ENCODE measurements at places on chromosomes 12 and 14.

DNA sequence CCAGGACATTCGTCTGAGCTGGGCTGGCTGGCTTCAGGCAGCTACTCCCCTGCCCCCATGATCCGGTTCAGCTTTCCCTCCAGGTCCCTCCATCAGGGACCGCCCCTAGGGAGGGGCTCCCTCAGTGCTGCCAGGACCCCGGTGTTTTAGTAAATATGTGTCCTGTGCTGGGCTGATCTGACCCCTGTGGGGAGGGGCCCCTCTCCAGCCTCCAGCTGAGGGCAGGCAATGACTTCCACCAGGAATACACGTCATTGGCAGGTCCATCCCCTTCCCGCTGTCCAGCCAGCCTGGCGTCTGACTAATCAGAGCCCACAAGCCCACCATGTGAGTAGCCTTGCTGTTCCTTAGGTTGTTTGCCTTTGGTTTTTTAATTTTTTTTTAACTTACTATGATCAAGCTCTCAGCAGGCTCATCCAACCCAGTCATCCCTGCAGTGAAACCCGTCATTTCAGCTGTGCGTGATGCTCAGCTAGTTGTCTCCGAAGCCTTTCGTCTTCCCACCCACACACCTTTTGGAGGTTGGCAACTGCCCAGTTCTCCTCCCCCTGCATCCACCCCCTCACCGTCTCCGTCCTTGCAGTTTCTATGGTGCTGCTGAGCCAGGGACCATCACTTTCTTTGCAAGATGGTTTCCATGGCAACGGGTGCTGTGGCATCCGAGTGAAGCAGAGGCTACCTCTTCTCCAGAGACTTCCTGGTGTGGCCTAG is 16.0 kb upstream of the SERPINA4 start:
- no peak for DNase-seq

- no peak for DNase-seq
These were observed 234.9 kb upstream of the CAND1 start for GRCh38 chr12:67034110-67034879.

GRCh38 chr12:54412786-54413185 is 6.3 kb downstream of the ITGA5 start:
- no peak for DNase-seq

DNA sequence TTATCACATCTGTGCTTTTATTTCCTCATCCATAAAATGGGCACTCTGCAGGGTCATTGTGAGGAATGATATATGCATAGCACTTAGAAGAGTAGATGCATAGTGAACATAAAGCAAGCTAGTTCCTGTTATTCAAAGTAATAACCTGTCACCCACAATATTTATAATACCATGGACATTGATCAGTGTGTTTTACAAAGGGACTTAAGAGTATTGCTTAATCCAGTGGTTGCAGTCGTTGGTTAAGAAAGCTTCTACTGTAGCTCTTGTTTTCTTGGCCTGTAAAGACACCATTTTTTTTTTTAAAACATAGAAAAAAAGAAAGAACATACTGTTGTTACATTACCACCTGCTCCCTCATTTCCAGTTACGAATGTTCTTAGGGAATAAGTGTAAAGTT is 13.1 kb downstream of the METAP2 start:
- no peak for DNase-seq

- no peak for DNase-seq
These were observed at the start of gene ACACB for GRCh38 chr12:109115758-109116610. ACACB (plus strand) TSS chr12:109116587; CDS start chr12:109139406, 22,819 bp downstream.

GRCh38 chr14:59333668-59334067 is 131.5 kb downstream of the GPR135 start:
- DNase-seq: no peak

GRCh38 chr12:75476071-75476470 is 4.5 kb upstream of the GLIPR1 start:
- DNase-seq: no peak

DNA sequence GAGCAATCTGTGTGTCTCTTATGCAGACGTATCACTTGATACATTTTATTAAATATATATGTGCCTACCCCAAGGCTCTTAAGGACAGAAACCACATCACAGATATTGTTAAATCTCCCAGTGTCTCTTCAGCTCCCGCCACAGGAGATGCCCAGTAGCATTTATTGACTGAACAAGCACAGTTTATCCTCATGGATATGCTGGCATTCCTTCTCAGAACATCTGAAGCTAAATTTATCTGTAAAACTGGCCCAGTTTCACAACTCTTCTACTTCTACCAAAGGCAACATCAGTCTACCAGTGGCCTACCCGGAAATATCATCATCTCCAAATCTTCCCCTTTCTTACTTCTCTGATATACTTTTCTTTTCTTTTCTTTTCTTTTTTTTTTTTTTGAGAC is 10.7 kb downstream of the APOLD1 start:
- DNase-seq: no peak

GRCh38 chr12:91772411-91772810 is 373.2 kb downstream of the BTG1 start:
- DNase-seq: no peak

DNA sequence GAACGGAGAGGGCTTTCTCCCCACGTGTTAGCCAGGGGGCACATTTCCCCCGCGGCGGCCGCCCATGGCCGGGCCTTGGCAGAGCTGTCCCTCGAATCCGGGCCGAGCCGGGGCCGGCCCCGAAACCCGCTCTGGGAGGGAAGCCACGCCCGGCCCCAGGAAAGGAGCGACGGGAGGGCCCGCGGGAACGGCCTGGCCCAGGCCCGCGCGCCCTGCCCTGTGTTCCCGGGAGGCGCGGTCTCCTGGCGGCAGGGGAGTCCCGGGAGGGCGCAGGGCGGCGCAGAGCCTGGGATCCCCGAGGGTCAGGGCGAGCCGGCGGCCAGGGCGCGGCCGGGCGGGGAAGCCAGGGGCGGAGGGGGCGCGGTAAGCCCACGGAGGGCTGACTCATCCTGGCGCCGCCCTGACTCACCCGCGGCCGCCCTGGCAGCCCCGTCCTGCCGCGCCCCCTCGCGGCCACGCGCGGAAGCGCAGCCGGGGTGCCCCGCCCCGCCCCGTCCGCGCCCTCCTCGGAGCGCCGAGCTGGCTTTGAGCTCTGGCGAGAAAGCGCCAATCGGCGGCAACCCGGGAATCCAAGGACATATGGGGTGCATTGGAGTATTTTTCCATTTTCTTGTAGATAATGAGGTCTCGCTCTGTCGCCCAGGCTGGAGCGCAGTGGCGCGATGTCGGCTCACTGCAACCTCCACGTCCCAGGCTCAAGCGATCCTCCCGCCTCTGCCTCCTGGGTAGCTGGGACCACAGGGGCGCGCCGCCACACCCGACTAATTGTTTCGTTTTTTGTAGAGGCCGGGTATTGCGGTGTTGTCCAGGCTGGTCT is 31.8 kb upstream of the PLEKHG6 start:
- DNase-seq: peak; percentile 83

DNA sequence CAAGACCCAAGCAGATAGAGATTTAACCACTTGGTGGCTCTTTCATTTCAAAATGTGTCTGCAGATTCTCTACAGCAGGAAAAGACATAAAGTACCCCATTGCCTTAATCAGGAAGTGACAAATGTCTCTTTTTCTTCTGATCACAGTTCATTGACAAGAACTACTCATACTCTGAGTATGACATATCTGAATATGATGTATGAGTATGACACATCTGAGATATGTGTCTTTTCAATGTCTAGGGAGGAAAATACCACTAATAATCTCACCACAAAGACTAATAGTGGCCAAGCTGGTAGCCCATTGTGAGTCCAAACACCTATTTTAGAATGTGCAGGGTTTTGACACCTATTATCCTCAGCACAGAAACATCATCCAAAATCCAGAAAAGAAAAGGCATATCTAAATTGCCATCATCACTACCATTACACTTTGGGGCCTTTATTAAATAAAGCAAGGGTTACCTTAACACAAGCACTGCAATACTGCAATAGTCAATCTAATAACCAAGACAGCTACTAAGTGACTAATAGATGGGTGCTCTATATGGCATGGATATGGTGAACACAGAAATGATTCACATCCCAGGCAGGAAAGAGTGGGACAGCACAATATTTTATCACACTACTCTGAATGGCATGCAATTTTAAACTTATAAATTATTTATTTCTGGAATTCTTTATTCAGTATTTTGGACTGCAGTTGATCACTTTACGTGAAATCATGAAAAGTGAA is 243.7 kb upstream of the FAR2 start:
- DNase-seq: no peak

DNA sequence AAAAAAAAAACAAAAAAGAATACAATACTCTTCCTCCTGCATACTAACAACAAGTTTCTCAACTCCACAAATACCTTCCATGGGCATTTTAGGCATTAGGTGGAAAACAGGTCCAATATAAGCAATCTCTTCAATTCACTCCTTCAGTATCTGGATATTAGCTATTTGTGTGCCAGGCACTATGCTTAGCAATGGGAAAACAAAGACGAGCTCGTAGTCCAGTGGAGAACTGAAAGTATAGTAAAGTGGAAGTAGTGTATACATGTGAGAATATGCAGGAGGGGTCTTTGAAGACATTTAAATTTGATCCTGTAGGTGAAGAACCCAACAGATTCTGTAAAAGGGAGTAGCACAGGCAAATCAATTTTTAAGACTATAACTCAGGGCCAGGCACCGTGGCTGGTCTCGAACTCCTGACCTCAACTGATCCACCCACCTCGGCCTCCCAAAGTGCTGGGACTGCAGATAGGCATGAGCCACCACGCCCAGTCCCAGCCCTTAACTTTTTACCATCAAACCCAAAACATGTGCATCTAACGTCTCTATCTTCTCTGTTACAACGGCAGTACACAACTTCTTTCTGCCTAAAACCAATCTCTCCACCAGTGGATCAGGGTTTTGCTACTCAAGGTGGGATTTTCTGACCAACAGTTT is 10.6 kb downstream of the HECTD1 start:
- DNase-seq: no peak

GRCh38 chr14:69087061-69087461 is 65.9 kb downstream of the DCAF5 start:
- no peak for DNase-seq

DNA sequence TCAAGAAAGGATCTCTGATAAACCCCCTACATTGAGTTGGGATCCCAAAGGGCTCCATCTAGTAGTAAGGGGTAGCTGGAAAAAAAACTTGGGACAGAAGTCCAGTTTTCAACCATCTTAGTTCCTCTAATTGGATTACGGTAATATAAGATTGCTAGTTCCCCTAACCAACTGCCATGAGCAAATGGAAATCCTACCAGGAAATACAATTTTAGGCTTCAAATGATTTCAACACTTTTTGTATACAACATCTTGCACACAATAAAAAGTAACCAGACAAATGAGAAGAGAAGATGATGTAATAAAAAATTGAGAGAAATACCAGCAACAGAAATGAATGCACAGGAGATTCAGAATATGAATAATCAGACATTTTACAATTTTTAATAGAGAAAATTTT is 73.0 kb downstream of the TSHR start:
- DNase-seq: no peak

DNA sequence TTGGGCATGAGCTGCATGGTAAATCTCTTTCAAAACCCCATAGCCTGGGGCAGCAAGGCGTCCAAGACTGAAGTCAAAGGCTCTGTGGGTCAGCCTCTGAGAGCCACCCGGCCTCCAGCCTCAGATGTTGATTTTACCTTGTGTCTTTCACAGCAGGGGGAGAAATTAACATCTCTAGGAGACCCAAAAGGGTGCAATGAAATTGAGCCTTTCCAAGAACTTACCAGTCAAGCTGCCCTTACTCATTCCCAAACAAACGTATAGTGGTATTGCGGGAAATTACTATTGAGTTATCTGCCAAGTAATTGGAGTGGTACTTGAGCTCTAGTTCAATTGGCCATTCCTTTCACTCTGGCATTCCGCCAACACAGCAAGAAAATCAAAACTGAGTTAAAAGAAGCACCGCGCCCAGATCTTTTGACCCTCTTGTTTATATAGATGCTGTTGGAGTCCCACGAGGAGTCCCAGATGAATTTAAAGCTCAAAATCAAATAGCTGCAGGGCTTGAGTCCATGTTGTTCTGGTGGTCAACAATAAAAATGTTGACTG is 380.7 kb upstream of the SYT1 start:
- DNase-seq: no peak

DNA sequence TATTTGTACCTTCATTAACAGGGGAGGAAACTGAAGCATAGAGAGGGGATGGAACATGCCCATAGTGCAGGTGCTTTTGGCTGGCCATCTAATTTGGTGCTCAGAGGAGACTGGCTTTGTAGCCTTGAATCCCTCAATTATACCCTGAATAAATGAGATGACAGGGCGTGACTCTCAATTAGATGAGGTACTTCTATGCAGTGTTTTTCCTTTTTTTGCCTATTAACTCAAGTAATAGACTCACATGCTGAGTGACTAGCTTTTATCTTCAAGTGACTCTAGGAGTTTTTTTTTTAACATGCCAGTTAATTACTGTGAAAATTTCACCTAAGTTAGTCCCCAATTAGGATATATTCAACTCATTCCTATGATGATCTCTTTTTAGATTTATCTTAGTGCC is 243.7 kb downstream of the DACT1 start:
- no peak for DNase-seq

GRCh38 chr12:75783093-75783877 is 248.3 kb downstream of the PHLDA1 start:
- no peak for DNase-seq

DNA sequence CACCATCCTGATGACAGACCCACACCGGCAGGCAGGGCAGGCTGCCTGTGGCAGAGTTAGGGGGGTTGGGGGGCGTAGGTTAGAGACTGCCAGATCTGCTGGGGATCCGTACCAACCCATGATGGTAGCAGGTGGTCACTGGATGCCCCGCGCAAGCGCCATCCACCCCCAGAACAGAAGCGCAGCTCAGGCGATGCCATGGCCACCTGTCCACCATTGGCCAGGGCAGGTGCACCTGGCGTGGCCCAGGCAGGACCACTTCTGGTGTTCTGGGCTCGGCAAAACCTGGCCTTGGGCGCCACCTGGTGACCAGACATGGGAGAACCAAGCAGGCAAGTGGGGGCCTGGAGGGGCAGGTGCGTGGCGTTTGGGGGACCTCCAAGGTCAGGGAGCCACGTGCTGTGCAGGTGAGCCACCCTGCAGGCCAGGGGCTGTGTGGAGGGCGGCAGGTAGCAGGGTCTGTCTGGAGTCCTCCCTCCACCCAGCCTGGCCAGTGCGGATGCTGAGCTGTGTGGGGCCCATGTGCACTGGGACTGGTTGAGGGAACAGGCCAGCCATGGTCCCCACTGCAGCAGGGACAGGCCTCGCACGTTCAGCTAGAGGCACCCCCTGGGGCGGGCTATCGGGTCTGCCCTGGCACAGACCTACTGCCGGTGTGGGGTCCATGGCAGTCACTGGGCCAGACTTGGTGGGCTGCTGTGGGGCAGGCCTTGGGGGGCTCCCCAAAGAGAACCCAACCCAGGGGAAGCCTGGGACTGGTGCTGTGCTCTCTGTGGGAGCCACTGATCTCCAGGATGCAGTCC is 15.6 kb downstream of the BAG5 start:
- peak; percentile 68 for DNase-seq

DNA sequence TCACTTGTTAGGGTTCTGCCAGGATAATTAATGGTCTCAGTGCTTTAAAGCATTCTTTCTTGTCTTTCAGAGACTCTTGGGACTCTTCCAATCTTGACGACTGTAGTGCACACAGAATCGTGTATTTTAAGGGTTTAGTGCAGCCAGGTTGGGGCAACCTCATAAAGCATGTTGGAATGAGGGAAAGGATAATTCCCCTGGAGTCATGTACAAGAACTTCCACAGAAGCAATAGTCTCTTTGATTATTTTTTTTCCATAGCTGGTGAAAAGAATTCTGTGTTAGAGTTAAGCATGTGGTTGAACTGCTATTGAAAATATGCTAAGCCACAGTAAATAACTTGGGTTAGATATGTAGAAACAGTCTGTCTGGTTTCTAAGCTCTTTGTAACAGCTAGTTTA is 246.8 kb upstream of the DAAM1 start:
- no peak for DNase-seq

Measured in immature natural killer cell (primary cell).